Activated naive CD4-positive, alpha-beta T cell treated with anti-CD3 and anti-CD28 coated beads for 36 hours (primary cell): ENCODE measurements at places on chromosomes 1 and 21. TPM values are rescaled to one million over a fixed set of nuclear protein-coding genes. Genes with fewer than 3 reads are reported as not detected.

The PCSK9 gene
- total RNA-seq, result not detected

The NPPA gene
- not detected for total RNA-seq

The CLCNKA gene
- not detected for total RNA-seq

The ZNF593OS gene
- not detected for total RNA-seq

The ANKRD34A gene
- total RNA-seq, result 3.7 TPM

The CRP gene
- total RNA-seq, result not detected

The SLAMF7 gene
- 82.2 TPM for total RNA-seq

The CHD5 gene
- 0.27 TPM for total RNA-seq

The S100A1 gene
- not detected for total RNA-seq

The SYT2 gene
- total RNA-seq, result not detected

The RGS8 gene
- not detected for total RNA-seq

The STXBP3 gene
- 30.3 TPM for total RNA-seq

The RYR2 gene
- total RNA-seq, result not detected
